EH (cell line): ENCODE measurements at places on chromosomes 6 and 20.
A peak's percentile ranks its signal among the peaks of the same experiment; 100 is the strongest.

GRCh38 chr20:10898552-10898951, 224.8 kb upstream of the JAG1 start:
- DNase-seq = no peak

GRCh38 chr20:35768731-35769664, 2.8 kb upstream of the PHF20 start:
- peak; percentile 97 for DNase-seq

DNA sequence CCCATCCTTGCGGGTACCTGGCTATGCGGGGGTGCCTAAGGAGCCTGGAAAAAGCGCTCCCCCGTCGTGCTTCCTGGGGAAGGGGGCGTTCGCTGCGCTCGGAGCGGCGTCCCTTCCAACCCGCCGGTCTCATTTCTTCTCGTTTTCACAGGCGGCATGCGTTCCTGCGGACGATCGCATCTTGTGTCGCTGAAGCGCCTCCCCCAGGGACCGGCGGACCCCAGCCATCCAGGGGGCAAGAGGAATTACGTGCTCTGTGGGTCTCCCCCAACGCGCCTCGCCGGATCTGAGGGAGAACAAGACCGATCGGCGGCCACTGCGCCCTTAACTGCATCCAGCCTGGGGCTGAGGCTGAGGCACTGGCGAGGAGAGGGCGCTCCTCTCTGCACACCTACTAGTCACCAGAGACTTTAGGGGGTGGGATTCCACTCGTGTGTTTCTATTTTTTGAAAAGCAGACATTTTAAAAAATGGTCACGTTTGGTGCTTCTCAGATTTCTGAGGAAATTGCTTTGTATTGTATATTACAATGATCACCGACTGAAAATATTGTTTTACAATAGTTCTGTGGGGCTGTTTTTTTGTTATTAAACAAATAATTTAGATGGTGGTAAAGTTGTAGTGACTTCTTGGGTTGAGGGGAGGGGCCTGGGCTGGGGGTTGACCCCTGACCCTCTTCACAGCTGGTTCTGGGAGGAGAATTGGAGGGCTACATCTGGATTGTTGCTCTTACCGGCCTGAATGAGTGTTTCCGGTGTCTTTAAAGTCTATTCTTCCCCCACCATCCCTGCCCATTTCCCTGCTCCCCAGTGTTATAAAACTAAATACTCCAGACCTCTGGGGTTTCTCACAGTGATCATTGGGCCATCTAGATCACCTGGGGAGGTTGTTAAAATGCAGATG, 1.1 kb downstream of the ID1 start:
- peak; percentile 37 for DNase-seq

GRCh38 chr6:10338151-10338550, 76.7 kb downstream of the TFAP2A start:
- DNase-seq = peak; percentile 25
